ENCODE measurements at places on chromosomes 1 and 21. TPM values are rescaled to one million over a fixed set of nuclear protein-coding genes. Genes with fewer than 3 reads are reported as not detected.

MEF2D gene
- polyA plus RNA-seq: 78.6 TPM

- DNase-seq: no peak
Measured at GRCh38 chr1:11982010-11982392, 1.8 kb downstream of the MFN2 start.

DNA sequence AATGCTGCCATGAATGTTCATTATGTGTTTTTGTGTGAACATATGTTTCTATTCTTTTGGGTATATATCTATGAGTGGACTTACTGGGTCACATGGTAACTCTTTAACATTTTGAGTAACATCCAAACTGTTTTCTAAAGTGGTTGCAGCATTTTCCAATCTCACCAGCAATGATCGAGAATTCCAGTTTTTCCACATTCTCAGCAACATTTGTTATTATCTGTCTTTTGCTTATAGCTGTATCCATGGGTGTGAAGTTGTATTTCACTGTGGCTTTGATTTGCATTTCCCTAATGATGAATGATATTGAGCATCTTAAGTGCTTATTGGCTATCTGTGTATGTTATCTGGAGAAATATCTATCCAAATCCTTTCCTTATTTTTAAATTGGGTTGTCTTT is 89.2 kb upstream of the SLFNL1 start:
- no peak for DNase-seq

DNA sequence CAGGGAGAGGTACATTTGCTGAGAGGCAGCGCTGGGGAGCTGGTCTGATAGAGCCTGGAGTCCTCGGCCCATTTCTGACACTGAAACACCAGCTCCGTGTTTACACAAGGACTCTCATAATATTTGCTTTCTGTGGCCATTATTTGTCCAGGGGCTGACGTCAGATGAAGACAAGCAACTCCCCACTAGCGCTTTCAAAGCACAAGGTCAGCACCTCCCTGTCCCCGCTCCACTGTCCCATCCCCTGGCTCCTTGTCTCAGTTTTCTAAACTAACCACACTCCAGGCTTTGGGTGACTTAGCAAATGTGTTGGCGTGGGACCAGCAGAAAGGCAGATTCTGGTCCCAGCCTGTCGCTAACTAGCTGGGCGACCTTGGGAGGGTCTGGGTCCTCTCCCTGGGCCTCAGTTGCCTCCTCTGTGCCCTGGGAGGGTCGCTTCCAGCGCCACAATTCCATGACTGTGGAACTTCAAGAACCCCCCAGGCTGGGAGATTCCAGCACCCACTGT is 37.4 kb upstream of the ZBTB40 start:
- no peak for DNase-seq

ADORA3 gene
- 0.40 TPM for polyA plus RNA-seq

- DNase-seq: no peak
Measured at GRCh38 chr1:54151013-54151412, 1.8 kb downstream of the CDCP2 start.

GRCh38 chr1:228410671-228411070 is 4.0 kb upstream of the TRIM11 start:
- no peak for DNase-seq

GRCh38 chr1:109427171-109427467 is 871 bp upstream of the PSMA5 start:
- no peak for DNase-seq

GRCh38 chr1:201591348-201591747 is 52.4 kb downstream of the NAV1 start:
- DNase-seq: no peak

DNA sequence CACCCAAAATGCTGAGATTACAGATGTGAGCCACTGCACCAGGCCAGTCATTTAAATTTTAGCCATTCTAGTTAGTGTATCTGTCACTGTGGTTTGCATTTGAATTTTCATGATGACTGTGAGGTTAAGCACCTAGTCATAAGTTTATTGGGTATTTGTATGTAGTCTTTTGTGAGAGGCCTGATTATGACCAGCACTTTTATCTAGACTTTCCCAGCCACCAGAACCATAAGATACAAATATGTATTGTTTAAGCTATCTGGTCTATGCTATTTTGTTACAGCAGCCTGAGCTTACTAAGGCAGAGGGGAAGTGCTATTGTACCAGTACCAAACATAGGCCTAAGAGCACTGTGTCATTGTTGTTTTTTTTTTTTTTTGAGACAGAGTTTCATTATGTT is 19.9 kb upstream of the DNAJC6 start:
- no peak for DNase-seq

- no peak for DNase-seq
Measured at GRCh38 chr1:84709131-84709530, 18.9 kb upstream of the SSX2IP start.

OR6K6 gene
- polyA plus RNA-seq: not detected

DNA sequence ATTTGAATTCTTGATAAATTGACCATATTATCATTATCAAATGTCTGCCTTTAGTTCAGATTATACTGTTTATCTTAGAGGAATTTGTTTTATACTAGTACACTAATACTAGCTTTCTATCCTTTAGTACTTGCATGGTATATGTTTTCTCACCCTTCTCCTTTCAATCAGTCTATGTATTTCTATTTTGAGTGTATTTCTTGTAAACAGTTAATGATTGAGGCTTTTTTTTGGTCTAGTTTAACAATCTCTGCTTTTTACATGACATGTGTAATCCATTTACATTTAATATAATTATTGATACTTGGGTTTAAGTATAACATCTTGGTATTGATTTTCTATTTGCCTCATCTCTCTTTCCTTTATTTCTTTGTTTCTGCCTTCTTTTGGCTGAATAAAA is 224.9 kb downstream of the CENPF start:
- no peak for DNase-seq

GRCh38 chr1:5644281-5645134 is 347.7 kb downstream of the NPHP4 start:
- DNase-seq: no peak
